Stimulated activated CD4-positive, alpha-beta T cell treated with anti-CD3 and anti-CD28 coated beads, Interleukin-4, amount 100 ng/mL, for 4 hours (primary cell): ENCODE measurements at places on chromosomes 5 and 9.
A peak's percentile ranks its signal among the peaks of the same experiment; 100 is the strongest.

DNA sequence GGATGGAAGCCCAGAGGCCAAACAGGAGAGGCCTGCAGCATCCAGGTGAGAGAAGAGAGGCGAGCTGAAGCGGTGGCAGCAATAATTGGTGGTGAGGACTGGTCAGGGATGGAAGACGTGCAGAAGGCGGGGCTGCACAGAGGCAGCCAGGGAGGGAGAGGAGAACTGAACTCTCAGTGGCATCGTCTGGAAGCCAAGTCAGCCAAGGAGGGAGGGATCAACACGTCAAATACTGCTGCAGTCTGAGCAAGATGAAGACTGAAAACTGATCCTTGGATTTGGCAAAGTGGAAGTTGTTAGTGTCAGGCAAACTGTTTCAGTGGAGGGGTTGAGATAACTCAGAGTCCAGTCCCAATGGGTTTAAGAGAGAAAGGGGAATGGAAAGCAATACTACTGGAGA is 145.4 kb downstream of the CDK5RAP2 start:
- no peak for DNase-seq

DNA sequence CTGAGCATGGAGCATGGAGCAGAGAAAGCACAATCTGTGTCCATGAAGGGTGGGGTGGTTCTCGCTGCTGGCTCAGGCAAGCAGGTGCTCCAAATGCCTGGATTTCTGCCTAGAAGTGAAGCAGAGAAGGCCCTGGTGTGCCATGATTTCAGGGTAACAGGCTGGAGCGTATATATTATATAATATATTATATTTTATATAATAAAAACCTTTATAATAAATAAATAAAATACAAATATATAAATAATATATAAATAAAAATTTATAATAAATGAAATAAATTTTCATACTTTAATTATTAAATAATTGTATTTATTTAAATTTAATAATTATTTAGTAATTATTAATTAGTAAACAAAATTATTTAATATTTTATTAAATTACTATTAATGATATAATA is 707.4 kb upstream of the COX7C start:
- DNase-seq: no peak

- DNase-seq: no peak
These were observed 30.1 kb upstream of the HRH2 start for GRCh38 chr5:175627739-175628138.

DNA sequence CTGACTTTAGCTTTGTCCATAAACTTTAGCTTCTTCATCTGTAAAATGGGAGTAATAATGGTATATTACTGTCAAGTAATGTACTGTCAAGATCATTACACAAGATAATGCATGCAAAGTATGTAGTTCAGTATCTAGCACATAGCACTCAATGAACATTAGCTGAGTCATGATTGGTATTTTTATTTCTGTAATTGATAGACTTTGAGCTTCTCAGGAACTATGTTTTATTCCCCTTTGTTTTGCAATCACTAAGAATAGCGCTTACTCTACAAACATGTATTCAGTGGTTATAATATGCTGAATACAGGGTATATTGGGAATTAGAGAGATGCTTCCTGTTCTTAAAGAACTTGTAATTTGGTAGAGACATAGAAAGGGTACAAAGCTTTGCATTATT is 142.3 kb upstream of the KLF9 start:
- no peak for DNase-seq

DNA sequence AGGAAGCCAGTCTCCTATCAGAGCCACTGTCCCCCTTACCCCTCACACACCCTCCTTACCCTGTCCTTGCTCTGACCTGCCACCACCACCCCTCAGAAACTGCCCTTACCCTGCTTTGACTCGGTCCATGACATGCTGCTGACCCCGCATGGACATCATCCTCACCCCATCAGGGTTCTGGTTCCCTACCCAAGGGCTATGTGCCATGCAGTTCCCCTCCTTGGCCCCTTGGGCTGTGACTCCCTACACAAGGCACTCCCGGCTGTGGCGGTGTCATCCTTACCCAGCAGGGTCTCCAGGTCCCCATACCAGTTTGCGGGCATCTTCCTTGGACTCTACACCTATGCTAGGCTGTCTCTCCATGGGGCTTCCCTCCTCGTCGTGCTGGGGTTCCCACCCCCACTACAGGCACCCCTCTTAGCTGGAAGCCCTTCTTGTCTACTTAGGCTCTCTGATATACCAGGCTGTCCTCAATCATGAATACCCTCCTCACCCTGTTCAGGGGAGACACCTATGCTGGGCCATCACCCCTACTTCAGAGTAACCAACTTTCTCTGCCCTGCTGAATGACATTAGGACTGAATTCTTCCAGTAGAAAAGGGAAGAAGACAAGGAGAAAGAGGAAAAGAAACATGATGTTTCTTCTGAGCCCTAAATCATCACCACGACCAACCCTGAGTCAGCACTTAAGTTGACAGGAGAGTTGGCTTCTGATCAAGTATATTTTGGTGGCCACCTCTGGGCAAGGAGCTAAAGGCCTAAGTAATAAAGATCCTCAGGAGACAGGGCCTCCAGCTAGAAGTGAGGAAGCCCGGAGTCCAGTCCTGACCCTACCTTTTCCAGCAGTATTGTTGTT is 115.2 kb downstream of the GCNT1 start:
- no peak for DNase-seq

- no peak for DNase-seq
These were observed 14.4 kb upstream of the S1PR3 start for GRCh38 chr9:88976890-88977257.

GRCh38 chr5:117803533-117803932 is 1184.8 kb downstream of the DTWD2 start:
- no peak for DNase-seq

GRCh38 chr5:147391781-147392180 is 118.1 kb downstream of the DPYSL3 start:
- no peak for DNase-seq

- peak; percentile 77 for DNase-seq
These were observed at the start of gene FNBP1 for GRCh38 chr9:130042885-130043653. Gene FNBP1, minus strand, starts transcription at chr9:130043189. Its CDS starts 214 bp downstream, at chr9:130042975.

- DNase-seq: peak; percentile 47
These were observed at the start of gene CCDC152 for GRCh38 chr5:42756606-42757601. Gene CCDC152, plus strand, starts transcription at chr5:42756818. Its CDS starts 2,304 bp downstream, at chr5:42759122.

- DNase-seq: no peak
These were observed 84.0 kb downstream of the MAST4 start for GRCh38 chr5:66680221-66680620.

DNA sequence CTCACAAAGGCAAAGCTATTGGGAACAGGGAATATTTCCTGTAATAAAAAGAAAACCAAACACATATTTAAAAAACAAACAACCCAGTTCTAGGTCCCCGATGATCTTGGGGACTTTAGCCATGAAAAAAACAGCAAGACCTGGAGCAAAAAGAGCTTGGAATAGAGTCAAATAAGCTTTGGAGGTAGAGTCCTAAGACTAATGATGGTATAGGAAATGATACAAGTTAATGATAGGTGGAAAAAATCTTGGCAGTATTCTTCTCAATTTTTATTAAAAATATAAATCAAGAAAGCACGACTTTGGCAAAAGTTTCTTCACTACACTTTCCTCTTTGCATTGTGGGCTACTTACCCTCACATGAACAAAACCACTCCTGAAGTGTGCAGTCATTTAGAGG is 481.5 kb downstream of the EBF1 start:
- no peak for DNase-seq

DNA sequence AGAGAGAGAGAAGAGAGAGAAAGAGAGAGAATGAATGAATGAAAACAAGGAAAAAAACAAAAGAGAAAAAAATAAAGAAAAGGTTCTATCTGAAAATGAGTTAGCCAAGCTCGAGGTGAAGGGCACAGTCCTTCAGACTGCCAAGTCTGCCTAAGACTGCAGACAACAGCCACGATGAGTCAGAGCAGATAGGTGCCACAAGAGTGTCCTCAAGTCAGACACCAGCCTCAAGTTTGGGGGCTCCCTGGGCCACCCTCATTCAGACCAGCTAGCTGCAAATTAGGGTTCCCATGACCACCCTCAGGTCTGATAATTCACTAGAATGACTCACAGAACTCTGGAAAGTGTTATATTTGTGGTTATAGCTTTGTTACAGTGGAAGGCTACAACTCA is 13.9 kb upstream of the HABP4 start:
- no peak for DNase-seq

DNA sequence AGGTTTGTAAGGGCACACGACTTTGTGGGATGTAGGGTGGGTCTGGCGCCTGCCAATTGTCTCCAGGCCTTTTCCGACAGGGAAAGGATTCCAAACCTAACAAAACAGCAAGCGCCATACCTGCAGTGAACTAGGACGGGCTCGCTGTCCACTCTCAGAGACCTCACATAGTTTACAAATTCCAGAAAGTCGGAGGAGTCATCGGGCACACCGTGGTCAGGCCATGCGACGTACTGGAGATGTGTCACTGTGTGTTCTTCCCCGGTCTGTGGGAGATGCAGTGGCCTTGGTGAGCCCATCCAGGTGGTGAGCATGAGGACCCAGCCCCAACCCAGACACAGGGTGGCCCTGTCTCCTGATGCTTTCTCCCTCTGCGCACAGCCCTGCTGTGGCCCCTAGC is 61.3 kb upstream of the EPB41L4B start:
- DNase-seq: no peak

GRCh38 chr5:170716396-170716795 is 67.1 kb upstream of the GABRP start:
- DNase-seq: no peak

DNA sequence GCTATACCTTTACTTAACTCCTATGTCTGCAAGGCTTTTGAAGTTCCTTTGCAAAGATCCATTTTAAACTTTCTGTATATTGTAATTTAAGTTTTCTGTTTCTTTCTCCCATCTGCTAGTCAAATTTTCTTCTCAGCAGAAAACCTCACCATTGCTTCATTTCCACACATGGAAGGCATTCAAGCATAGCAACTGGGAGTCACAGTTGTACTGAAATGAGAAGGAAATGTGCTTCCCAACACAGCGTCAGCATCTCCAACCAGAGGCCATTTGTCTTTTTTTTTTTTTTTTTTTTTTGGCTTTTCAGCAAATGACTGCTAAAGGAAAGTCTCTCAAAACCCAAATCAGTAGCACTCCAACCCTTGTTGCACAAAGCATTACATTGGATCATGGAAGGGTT is 92.5 kb downstream of the RAB3C start:
- DNase-seq: no peak

DNA sequence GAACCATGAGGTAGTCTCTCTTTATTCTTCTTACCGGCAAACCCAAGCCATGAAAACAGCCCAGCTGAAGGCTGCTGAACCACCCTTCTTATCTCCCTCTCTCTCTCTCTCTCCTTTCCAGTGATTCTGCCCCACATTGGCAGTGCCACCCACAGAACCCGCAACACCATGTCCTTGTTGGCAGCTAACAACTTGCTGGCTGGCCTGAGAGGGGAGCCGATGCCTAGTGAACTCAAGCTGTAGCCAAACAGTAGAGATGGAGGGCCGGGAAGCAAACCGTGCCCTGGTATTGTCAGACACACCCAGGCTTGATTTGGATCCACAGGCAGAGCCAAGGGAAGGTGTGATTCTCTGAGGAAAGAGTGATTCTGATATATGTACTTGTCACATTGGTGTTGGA is 14.0 kb downstream of the GRHPR start:
- no peak for DNase-seq

DNA sequence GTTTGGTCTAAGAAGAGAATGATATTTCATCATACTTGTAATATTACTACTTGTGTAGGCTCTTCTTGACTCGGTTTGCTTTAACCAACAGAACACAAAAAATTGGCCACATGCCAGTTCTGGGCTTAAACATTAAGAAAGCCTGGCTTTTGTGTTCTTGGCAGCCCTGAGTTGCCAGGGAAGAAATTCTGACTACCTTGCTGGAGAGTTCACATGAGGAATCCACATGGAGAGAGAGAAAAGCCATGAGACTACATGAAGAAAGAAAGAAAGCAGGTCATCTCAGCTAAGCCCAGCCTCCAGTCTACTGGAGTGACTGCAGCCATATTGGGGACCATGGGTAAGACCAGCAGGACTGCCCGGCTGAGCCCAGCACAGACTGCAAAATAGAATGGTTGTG is 524.8 kb downstream of the RAB3C start:
- no peak for DNase-seq

DNA sequence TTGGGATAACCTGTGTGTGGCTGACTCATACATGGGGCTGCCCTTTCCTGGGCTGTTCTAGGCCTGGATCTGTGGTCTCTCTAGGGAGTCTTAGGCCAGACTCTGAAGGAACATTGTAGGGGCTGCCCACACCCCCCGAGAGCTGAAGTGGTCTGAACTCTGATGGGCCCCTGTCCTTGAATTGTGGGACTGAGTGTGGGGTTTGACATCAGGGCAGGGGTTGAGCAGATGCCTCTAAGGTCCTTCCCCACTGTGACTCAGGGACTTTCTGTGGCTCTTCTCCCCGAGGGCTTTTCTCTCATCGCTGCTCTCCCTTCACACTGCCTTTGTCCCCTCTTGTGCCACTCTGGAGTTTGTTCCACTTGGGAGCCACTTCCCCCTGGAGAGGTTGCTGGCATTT is 215.0 kb downstream of the MELK start:
- no peak for DNase-seq

DNA sequence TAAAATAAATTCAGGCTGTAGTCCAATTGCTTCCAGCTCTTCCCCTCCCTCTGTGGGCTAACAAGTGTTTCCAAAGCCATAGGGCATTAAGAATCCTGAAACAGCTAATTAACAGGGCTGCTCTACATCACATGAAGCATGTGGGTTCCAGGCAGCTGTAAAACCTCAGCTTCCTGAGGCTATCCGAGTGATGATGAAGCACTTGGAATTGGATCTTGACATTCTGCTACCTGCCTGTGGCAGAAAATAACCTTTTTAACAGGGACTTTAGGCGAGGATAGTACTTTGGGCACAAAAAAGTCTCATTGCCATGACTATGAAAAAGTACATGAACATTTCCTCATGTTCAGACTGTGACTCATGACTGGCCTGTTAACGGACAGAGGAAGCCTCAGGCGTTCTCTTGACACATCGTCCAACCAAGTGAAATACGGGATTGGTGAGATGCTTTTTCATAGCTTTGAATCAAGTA is 107.2 kb downstream of the PDE4D start:
- DNase-seq: no peak

- no peak for DNase-seq
These were observed 10.9 kb downstream of the FBXL7 start for GRCh38 chr5:15510831-15511230.

DNA sequence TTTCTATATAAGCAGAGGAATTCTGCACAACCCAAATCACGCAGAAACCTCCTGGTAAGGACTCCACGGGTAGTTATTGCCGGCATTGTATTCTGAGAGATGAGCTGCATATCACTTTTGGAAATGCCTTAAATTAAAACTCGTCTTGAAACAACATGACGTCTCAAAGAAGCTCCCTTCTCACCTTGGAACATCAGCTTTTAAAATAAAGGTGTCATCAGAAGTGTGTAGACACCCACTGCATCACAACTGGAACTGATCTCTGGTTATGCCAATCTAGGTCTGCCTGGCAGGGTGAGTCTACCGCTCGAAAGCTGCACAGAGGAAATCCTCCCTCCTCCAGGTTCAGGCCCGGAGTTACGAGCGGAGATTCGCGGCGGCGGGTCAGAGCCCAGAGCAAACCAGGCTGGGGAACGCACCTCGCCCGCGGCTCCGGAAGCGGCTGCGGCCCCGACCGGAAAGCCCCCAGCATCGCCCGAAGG is 974 bp upstream of the SLC12A2 start:
- no peak for DNase-seq
